ENCODE measurements at places on chromosomes 7 and 10. TPM values are rescaled to one million over a fixed set of nuclear protein-coding genes. Genes with fewer than 3 reads are reported as not detected.
A peak's percentile ranks its signal among the peaks of the same experiment; 100 is the strongest.

- no peak for DNase-seq
Measured at GRCh38 chr7:585229-585711, 65.6 kb upstream of the PDGFA start.

DNA sequence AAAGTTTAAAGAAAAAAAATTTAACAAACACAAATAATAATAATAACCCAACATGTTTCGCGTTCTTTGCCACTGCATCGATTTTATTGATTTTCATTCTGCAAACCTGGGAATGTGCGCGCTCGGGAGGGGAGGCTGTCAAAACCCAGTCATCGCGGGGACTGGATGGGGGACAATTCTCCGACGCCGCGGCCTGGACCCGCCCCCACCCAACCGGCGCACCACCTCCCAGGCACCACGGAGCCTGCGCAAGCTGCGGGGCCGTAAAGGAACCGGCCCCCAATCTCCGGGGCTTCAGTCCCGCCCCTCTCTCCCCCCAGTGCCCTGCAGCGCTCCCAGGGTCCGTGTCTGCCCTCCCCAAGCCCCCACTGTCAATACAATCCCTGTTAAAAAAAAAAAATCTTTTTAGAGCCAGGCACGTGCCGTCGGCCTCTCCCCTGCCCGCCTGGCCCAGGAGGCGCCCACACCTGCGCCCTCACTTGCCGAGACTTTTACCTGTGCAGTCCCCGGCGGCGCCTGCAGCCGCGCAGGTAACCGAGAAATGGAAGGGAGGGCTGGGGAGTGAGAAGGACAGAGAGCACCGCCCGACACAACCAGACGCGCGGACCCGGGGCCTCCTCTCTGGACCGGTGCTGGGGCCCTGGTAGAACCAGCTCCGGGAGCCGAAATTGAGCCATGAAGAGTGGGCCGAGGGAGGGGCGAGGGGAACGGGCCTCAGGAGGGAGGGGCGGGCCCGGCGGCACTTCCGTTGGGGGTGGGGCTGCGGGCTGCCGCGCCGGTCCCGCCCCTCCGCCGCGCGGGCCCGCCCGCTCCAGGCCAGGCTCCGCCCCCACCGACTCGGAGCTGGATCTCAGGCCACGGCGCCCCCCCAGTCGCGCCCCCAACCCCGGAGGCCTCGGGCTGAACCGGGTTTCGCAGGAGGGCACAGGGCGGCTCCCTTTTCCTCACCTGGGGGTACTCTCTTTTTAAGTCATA is 7.6 kb upstream of the ZNF503 start:
- peak; percentile 33 for DNase-seq

DNA sequence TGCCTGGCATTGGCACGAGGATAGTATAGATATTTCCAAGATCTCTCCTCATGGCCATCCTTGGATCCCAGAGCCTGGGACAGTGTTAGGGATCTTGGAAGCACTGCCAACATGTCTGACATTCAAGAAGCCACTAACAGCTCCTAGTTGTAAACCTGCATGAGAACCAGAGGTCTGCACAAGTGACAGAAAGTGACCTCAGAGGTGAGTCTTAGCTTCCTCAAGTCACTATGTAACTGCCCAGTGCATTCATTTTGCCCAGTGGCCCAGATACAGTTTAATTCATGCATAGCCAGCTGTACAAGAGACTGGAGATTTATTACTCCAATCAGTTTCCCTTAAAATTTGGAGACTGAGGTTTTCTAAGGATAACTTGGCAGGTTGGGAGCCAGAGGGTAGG is 16.7 kb downstream of the SUGCT start:
- DNase-seq, result no peak

GRCh38 chr10:51422311-51423120 is 276.9 kb downstream of the CSTF2T start:
- peak; percentile 7 for DNase-seq

DNA sequence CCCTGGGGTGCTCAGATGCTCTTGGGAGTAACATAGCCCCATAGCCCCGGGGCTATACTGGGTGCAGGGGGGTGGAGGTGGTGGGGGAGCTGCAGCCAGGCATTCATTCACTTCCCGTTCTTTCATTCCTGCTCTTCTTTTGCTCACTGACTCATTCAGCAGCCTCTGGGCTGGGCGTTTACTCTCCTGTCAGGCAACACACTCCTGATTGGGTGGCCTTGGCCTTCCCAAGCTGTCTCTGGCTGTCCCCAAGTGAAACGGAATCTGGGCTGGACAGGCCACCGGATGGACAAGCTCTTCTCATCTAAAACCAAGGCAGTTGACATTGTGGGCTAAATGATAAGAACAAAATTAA is 34.6 kb downstream of the CHST3 start:
- DNase-seq, result no peak

GRCh38 chr10:55091691-55092328 is 290.8 kb upstream of the PCDH15 start:
- no peak for DNase-seq

GRCh38 chr10:103818765-103819374 is 36.5 kb downstream of the SH3PXD2A start:
- no peak for DNase-seq

- DNase-seq, result no peak
Measured at GRCh38 chr10:74518061-74518460, 308.3 kb upstream of the KAT6B start.

DNA sequence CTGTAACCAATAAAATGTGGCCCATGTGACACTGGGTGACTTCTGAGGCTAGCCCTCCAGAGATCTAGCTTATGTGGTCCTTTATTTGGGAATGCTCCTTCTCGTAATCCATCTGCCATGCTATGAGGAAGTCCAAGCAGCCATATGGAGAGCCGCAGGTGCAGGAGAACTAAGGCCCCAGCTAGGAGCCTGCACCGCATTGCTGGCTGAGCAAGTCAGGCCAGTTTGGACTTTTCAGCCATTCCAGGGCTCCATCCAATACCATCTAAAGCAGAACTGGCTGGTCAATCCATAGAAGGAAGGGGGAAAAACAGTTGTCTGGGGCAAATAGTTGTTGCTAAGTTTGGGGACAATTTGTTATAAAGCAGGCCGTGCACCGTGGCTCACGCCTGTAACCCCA is 32.6 kb downstream of the KLRG2 start:
- no peak for DNase-seq

DNA sequence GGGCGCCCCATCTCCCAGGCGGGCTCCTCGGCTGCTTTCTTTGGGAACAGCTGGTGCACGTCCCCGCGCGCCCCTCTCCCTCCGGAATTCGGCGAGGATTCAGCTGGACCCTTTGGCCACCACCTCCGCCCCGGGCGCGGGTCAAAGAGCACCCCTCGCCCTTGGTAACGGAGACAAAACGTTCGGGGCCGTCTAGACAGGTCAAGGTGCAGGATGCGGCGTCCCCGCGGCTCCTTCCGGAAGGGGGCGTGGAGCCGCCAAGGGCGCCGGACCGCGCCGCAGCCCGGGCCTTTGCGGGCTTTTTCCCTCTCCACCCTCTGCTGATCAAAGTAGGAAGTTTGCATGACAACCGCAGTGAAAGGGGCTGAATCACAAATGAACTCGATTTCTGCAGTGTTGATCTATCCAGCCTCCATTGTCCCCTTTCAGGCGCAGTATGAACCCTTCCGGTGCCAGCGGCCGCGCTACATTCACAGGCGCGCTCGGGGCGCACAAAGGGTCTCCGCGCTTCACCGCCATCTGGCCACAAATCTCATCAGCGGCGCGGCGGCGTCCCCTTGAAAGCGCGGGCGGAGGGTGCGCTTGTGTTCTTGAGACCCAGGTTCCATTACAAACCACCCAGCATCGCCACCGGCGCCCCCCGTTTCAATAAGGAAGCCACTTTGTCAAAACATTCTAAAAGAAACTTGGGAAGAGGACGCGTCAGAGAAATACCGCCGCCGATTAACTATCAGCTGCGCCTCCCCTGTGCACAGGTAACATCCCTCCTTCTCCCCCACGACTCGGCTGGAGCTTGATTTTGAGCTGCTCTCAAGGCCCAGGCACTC is 36.4 kb downstream of the CNPY1 start:
- peak; percentile 51 for DNase-seq

DNA sequence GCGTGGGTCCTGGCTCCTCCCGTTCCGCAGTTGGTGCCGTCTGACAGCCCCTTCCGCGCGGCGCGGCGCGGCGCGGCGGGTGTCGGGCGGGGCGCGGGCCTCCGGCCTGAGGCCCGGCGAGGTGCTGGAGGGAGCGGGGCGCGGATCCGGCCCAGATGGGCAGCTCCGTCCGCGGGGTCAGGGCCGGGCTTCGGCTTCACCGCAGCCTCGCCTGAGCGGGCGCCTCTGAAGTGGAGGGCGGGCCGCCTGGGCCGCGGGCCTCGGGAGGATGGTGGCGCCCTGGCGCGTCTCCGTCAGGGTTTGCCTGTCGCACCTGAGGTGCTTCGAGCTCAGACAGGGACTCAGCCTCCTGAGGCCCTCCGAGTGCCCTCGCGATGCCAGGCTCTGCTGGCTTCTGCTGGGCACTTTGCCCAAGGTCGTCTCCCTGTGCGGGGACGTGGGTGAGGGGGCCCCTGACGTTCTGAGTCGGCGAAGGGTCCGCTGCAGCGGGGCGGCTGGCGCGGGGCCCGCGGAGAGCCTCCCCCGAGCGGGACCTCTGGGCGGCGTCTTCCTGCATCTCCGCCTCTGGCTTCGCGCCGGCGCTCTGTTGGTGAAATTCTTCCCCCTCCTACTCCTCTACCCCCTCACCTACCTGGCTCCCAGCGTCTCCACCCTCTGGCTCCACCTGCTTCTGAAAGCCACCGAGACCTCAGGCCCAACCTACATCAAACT is 473 bp downstream of the ADCK2 start:
- peak; percentile 83 for DNase-seq

GRCh38 chr10:61173450-61173849 is 229.5 kb upstream of the RHOBTB1 start:
- no peak for DNase-seq

DNA sequence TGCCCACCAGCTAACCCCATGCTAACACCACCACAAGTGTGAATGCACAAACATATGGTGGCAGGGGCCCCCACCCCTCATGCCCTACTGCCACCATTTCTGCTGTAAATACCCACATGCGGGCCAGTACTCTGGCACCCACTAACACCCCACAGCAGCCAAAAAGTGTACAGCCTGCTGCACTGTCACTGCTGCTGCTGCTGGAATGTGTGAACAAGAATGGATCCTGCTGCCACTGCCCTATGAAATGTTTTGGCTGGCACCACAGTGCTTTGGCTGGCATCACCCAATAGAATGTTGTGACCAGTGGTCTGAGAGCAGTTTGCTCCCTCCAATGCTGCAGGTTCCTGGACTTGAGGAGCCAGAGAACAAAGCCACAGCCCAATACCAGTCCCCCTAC is 606.6 kb upstream of the SORCS1 start:
- no peak for DNase-seq

- no peak for DNase-seq
Measured at GRCh38 chr10:43316988-43317387, 50.1 kb upstream of the RASGEF1A start.

DNA sequence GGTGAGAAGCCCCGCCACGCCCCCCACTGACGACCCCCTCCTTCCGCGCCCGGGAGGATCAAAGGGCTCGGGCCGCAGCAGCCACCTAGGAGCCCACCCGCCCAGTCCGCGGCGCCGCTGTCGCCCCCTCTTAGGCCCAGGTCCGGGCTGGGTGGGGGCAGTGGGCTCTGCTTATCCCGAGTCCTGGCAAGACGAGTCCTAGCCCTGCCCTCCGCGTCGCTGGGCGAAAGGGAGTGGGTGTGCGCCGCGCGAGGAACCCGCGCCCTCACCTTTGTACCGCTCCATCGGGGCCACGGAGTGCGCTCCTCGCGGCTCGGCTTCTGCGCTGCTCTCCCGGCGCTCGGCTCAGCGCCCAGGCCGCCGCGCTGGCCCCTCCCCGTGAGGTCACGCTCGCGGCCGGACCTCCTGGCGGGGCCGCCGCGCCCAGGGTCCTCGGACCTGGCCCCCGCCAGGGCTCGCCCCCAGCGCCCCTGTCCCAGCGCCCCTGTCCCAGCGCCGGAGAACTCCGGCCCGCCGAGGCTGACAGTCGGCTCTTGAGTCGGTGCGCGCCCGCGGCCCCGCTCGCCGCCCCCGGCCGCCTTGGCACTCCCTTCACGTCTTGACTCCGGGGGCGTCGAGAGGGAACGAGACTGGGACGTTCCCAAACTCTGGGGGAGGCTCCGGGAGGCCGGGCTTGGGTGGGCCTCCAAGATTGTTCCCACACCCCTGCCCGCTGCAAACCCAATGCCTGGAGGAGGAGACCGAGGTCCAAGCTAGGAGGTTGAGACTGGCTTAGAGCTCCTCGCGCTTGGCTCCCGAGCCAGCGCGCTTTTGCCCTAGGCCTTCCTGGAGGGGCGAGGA is at the start of gene AFAP1L2:
TSS of gene AFAP1L2 (minus strand) at position 332 of the 840 bp plus-strand sequence. CDS start at position 285, 47 bp downstream.
- no peak for DNase-seq

- no peak for DNase-seq
Measured at GRCh38 chr10:88508796-88509195, 74.3 kb downstream of the RNLS start.

DNA sequence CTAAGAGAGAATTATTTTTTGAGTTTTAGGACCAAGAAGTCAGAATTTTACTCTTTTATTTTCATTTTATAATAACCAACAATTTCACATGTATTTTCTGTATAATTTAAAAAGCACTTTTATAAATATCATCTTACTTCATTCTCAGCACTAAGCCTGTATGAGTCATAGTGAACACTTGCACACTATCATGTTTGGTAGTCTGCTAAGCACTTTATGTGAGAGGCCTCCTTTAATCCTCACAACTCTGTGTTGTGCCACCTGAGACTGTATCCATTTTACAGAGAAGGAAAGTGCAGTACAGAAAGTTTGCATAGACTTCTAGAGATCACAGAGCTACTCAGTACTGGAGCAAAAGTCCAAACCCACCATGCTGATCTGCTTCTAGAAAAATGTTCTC is 939.6 kb downstream of the NRG3 start:
- no peak for DNase-seq

- no peak for DNase-seq
Measured at GRCh38 chr10:35251373-35252100, 84.8 kb upstream of the CCNY start.

- no peak for DNase-seq
Measured at GRCh38 chr7:73828107-73828803, 2.5 kb upstream of the CLDN4 start.

GRCh38 chr7:28787106-28787505 is 171.0 kb downstream of the TRIL start:
- no peak for DNase-seq

SUN3 gene
- not detected for total RNA-seq

TSPAN33 gene
- total RNA-seq, result 117 TPM

TMEM176B gene
- total RNA-seq, result 0.25 TPM

TBX20 gene
- total RNA-seq, result not detected

ACTL6B gene
- not detected for total RNA-seq

GAD2 gene
- not detected for total RNA-seq

DMBT1 gene
- total RNA-seq, result not detected

NYAP1 gene
- total RNA-seq, result not detected

GPAM gene
- 8.2 TPM for total RNA-seq

POU6F2 gene
- 0.53 TPM for total RNA-seq

CYP3A7 gene
- total RNA-seq, result not detected

EGR2 gene
- total RNA-seq, result 6.6 TPM

EN2 gene
- total RNA-seq, result not detected

GRB10 gene
- not detected for total RNA-seq

HOXA7 gene
- total RNA-seq, result not detected

CDK6 gene
- 14.6 TPM for total RNA-seq

PRF1 gene
- 1.0 TPM for total RNA-seq

ENKUR gene
- not detected for total RNA-seq
